Fibroblast of skin of right quadriceps (primary cell): ENCODE measurements at places on chromosomes 4 and X.

GRCh38 chrX:123581586-123581985 lies 151.3 kb downstream of the THOC2 start:
- DNase-seq: no peak

DNA sequence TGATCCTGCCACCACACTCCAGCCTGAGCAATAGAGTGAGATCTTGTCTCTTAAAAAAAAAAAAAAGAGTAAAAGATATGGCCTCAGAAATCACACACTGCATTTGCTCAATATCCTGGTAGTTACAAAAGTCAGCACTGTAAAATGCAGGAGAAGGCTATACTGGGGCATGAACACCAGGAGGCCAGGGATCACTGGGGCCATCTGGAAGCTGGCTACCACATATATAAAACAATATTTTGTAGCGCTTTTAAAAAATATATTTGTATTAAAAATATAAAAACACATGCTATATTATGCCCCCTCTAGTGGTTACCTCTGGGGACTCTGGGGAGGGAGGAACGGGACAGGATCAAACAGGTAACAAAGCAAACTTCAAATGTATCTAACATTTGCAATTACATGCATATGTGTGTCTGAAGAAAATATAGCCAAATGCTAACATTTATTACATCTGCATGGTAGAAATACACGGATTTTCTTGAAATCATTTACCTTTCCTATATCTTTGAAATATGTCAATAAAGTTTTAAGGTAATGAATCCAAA lies 4.0 kb downstream of the C4orf46 start:
- peak; percentile 5 for DNase-seq

- no peak for DNase-seq
Observed at GRCh38 chr4:84631573-84631972, 48.6 kb downstream of the CDS1 start.

DNA sequence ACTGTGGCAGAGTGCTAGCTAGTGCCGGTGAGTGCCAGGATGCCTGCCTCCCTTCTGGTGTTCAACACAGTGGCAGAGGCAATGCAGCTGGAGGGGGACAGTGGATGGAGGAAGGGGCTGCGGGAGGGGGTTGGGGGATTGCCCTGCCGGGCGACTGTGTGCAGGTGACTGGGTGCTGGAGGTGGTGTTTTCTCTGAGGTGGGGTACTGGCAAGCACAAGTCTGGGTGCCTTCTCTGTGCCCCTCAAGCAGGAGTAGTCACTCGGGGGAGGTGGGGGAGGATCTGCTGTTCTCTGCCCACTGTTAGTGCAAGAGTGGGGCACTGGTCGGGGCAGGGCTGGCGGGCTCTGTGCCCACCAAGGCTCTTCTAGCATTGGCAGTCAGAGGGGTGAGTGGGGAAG lies 10.3 kb upstream of the P2RY10 start:
- DNase-seq: no peak

DNA sequence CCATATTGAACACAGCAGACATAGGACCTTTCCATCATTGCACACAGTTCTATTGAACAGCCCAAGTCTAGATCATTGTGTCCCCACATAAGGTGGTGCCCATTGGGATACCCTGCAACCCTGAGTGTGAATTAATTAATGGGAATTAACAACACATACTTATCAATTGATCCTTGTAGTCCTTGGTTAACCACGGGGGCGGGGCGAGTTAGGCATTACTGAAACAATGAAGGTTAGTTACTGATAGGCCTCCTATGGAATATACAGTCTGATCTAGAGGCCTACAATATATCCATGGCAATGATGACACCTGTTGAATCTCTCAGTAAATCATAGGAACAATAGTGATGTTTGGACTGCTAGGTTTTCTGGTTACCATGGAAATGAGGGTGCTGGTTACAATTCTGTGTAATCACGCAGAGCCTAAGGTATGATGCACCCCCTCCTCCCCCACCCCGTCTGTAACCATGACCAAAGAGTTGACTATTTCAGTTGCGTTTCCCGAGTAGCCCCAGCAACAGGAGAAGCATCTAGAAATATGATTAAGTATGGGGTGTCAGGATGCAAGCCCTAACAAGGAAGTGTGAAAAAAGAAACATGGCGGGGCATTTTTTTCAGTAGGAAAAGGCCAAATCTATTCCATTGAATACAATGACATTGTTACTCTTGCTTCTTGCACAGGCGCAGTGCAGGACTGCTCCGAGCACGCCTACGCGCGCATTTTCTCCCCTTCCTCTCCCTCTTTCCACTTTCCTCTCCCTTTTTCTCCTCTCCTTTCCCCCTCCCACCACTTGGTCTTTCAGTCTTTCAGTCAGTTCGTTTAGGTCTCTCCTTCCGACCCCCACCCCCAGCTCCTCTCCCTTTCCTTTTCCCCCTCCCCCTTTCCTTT lies 677 bp upstream of the NONO start:
- DNase-seq: no peak

DNA sequence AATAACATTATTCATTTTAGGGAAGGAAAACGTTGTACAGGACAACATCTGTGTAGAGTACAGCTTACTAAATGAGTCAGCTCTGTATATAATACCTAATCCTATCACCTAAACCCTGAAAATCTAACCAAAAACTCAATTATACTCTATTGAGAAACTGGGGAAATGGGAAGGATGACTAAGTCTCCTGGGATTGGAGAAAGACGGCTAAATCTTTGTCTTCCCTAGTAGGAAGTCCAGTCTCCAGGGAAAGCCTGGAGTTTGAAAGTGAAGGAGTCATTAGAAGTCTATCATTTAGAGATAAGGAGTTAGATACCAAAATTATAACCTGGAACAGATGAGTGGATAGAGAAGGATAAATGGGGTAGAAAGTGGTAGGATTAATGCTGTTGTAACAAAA lies 286.5 kb downstream of the STK32B start:
- DNase-seq: peak; percentile 44

DNA sequence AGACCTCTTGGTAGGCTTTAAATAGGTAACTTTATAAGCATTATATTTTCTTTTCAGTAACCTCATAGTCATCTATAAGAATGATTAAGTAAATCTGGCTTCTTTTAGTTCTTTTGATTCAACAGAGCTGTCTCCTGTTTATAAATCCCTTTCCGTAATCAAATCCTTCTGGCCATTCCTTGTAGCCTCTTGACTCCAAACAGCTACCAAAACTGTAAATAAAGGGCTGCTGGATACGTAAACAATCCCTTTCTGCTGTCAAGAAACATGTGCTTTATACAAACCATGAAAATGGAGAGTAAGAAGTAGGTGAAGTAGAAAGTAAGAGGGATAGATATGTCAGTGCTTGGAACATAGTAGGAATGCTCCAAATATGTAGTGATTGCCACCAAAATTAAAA lies 183.2 kb upstream of the CASK start:
- DNase-seq: no peak

DNA sequence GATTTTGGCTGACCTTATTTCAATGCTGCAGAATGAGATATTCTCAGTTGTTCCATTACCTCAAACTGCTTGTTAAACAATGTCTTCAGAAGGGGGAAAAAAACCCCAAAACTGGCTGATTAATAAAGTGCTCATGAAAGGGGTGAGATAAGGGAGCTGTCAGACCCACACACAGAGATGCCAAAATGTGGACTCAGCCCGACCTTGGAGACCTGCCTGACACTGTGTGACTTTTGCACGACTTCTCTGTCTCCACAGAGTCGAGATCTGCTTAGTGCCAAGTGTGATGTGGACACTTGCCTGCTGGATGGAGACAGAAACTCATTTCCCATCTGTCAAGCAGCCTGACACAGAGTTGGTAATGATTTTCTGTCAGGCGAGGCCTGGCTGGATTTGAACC lies 31.5 kb downstream of the REELD1 start:
- DNase-seq: no peak

GRCh38 chrX:139844884-139845283 lies 88.0 kb downstream of the ATP11C start:
- DNase-seq: no peak

DNA sequence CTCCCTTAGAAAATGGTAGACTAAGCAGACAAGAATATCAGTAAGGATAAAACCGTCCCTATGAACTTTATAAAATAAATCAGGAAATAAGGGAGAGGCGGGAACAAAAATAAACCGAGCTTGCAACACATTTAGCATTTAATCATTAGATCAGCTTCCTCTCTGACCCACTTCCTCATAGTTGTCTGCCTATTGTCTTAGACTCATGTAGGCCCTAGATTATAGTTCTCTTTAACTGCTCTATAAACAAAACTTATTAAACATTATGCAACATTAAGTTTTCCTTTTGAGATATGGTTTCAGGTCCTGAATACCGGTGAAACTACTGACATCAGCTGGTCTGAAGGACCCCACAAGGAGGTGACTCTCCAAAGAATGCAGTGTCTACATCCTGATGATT lies 15.8 kb upstream of the SRD5A3 start:
- no peak for DNase-seq

GRCh38 chr4:122047456-122048425 lies 95.9 kb upstream of the TRPC3 start:
- no peak for DNase-seq

DNA sequence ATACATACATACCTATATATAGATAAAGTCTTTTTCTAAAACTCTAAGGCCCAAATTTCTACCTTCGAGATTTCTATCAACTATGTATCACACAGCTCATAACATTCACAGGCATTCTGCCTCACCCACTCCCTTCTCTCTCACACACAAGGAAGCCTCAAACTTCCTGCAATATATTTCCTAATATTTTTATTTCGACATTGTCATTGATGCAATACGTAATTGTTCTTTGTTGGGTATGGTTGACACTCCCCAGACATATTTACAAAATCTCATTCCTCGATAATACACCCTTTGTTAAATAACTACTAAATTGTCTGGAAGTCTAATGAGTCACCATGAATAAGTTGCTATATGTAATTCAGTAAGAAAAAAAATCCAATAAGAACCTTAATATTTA lies 143.5 kb downstream of the HNRNPD start:
- DNase-seq: no peak

DNA sequence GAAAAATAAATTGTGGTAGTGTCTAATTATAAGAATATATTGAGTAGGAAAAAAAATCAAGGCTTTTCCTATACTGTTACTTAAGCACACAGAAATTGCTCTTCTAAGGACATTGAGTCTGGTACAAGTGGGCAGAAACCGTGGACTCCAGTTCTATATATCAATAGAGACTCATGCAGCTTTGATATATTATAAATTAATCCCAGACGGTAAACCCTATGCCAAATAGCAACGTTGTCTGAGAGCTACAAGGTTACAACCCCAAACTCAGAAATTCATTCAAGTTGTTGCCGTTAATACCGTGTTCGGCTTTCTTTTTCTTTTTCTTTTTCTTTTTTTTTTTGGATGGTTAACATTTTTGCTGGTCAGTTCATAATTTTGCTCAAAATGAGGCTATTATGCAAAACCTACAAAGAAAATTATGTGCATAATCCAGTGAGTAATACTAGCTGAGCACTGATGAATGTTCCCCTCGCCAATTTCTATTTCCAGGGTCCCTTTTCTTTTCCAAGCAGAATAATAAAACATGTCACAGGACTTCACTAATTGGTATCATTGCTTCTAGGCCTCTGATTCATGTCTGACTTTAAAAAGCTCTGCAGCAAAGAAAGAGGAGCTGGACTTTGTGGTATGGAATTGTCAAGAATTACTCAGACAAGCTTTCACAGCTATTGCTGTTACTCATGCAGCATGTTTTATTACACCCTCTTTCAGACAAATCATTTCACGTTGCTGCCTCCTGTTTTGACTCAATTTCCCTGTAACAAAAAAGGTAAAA lies 737.7 kb downstream of the NLGN4X start:
- peak; percentile 55 for DNase-seq

GRCh38 chrX:97358941-97359340 lies 475.2 kb downstream of the RPA4 start:
- DNase-seq: no peak

DNA sequence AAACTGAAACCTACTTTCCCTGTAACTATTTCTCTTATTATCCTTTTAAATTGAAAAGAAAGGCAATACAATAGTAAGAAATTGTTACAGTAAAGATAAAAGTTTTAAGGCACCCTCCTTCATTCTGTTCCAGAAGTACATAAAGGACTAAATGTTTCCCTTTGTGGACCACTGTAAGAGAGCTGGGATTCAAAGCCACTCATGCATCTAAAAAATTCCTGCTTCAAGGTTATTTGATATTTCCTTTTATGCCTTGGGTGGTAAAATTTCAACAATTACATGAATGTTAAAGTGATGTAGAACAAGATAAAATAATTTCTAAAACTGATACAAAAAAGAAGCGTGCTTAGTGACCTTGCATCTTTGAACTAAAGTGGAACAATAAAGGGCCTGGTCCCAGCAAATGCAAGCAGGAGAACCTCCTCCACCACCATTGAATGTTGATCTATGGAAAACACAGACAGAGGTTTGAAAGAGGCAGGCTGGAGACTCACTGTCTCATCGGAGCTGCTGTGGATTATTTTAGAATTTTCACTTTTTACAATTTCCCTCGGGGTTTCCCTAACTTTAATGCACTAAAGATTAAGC lies 42.3 kb upstream of the PRSS12 start:
- DNase-seq: no peak

- DNase-seq: peak; percentile 22
Observed at GRCh38 chr4:105715692-105716278, 7.2 kb downstream of the GSTCD start.

GRCh38 chrX:2610246-2611170 lies 80.6 kb upstream of the CD99 start:
- DNase-seq: no peak

DNA sequence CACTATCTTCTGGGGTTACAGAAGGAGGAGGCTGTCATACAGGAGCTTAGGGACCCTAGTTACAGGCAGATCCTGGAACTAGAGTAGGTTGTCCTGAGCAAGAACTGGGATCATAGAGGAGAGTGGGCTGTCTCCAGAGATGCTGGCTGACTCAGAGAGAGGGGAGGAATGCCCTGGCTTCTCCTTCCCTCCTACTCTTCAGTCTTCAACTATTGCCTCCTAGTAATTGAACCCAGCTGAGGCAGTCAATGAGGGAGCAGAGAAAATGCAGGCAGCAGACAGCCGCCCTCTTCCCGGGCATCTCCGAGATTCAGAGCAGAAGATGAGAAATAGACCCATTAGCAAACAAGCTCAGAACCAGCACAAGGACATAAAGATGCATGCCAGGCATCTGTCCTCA lies 118.3 kb upstream of the PDE5A start:
- DNase-seq: peak; percentile 73

GRCh38 chrX:427812-428725 lies 41.4 kb upstream of the PPP2R3B start:
- peak; percentile 63 for DNase-seq

DNA sequence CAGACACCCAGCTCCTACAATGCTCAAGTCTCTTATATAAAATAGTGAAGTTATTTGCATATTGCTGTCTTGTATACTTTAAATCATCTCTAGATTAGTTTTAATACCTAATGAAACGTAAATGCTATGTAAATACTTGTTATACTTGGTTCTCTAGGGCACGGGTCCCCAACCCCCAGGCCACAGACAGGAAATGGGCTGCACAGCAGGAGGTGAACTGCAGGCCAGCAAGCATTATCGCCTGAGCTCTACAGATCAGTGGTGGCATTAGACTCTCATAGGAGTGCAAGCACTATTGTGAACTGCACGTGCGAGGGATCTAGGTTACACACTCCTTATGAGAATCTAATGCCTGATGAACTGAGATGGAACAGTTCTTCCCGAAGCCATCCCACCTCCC lies 395.9 kb upstream of the EMCN start:
- DNase-seq: no peak
